ENCODE measurements at places on chromosomes 5 and 9. TPM values are rescaled to one million over a fixed set of nuclear protein-coding genes. Genes with fewer than 3 reads are reported as not detected.

GRCh38 chr9:133726401-133727276 is 11.5 kb downstream of the SARDH start:
- peak; percentile 56 for DNase-seq

GRCh38 chr9:33042473-33042872 is 17.4 kb downstream of the DNAJA1 start:
- no peak for DNase-seq

GRCh38 chr5:31860278-31860677 is 221.3 kb downstream of the PDZD2 start:
- no peak for DNase-seq

DNA sequence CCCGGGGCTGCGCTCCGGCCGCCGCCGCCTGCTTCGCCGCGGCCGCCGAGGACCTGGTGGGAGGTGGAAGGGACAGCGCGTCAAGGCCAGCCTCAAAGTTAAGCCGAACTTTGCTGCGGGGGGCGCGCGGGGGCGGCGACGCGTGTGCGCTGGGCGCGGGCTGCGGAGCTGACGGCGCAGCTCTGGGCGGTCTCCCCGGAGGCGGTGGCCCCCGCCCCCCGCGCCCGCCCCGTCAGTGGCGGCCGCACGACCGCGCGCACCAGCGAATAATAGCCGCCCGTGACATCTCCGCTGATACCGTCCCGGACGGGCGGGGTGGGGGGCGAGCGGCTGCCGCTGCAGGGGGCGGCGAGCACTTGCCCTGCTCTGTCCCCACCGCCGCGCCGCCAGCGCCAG is 579 bp upstream of the FAM78A start:
- peak; percentile 57 for DNase-seq

Gene HAVCR1
- 2.6 TPM for total RNA-seq

GRCh38 chr5:148186248-148187003 is 16.4 kb upstream of the SPINK6 start:
- no peak for DNase-seq

DNA sequence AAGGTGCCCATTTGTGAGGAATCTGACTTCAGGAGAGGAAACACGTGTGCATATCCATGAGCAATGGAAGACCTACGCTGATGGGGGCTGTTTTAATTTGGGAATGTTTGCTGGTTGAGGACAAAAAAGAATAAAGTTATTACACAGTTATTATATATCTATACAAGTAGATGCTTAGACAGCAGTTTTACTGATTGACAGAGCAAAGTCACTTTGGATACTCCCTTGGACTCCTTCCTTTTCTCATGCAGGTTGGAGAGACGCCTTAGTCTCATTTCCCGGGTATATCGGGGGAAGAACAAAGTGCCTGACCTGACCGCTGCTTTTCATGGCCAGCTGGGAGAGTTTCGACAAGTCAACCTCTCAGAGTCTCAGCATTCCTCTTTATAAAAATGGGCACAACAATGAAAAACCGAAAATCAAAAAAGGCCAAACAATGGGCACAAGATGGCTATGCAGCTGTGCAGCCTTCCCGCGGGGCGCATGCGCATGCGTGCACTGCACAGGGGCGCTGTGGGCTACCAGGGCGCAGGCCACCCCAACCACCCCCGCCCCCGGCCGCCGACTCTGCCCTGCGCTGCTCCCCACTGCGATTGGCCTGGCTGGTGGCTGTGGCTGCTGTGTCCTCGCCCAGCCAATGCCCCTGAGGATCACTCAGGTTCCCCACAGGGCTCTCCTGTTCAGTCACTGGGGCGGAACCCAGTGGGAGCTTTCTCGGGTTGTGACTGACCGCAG is 18.1 kb downstream of the NFIL3 start:
- DNase-seq = no peak

Gene TMEM252
- not detected for total RNA-seq

Data from CD8-positive, alpha-beta T cell (primary cell).